ENCODE measurements at places on chromosomes 5 and 9. TPM values are rescaled to one million over a fixed set of nuclear protein-coding genes. Genes with fewer than 3 reads are reported as not detected.

PMPCA gene
- total RNA-seq: 96.4 TPM

FRMPD1 gene
- not detected for total RNA-seq

IFNE gene
- not detected for total RNA-seq

SKIC3 gene
- total RNA-seq: 65.7 TPM

MTX3 gene
- 22.7 TPM for total RNA-seq

IFNA2 gene
- total RNA-seq: not detected

- no peak for DNase-seq
- no peak overlapping the region for H3K4me3 ChIP-seq
- H3K27me3 ChIP-seq: no peaks in the 10 kb centered on the region
- H3K4me1 ChIP-seq: no peaks in the 10 kb centered on the region
Observed at GRCh38 chr9:136044207-136044970, 50.7 kb downstream of the NACC2 start.

DNA sequence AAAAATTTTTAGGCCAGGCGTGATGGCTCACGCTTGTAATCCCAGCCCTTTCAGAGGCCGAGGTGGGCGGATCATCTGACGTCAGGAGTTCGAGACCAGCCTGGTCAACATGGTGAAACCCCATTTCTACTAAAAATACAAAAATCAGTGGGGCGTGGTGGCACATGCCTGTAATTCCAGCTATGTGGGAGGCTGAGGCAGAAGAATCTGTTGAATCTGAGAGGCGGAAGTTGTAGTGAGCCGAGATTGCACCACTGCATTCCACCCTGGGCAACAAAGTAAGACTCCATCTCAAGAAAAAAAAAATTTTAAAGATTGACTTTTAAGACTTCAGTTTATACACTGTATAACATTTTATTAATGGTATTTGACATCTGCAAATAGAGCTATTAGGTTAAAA lies 60.1 kb upstream of the GNAQ start:
- no peaks in the 10 kb centered on the region for H3K27me3 ChIP-seq
- H3K36me3 ChIP-seq: no peaks in the 10 kb centered on the region
- H3K27ac ChIP-seq: no peak overlapping the region
- no peak for DNase-seq

GRCh38 chr9:87766697-87767096 lies 40.8 kb downstream of the CTSL start:
- H3K36me3 ChIP-seq: no peaks in the 10 kb centered on the region
- DNase-seq: no peak
- no peaks in the 10 kb centered on the region for H3K27me3 ChIP-seq
- H3K4me1 ChIP-seq: no peaks in the 10 kb centered on the region

GRCh38 chr5:172791286-172791685 lies 20.3 kb upstream of the DUSP1 start:
- no peaks in the 10 kb centered on the region for H3K27me3 ChIP-seq
- H3K4me1 ChIP-seq: no peaks in the 10 kb centered on the region
- no peak for DNase-seq
- no peak overlapping the region for H3K4me3 ChIP-seq

GRCh38 chr9:130662970-130663257 lies 1.5 kb upstream of the PRDM12 start:
- DNase-seq: no peak
- peaks cover 12% of the 10 kb centered on the region for H3K4me1 ChIP-seq
- H3K27me3 ChIP-seq: peaks cover 39% of the 10 kb centered on the region
- H3K36me3 ChIP-seq: no peaks in the 10 kb centered on the region
- H3K4me3 ChIP-seq: no peak overlapping the region

DNA sequence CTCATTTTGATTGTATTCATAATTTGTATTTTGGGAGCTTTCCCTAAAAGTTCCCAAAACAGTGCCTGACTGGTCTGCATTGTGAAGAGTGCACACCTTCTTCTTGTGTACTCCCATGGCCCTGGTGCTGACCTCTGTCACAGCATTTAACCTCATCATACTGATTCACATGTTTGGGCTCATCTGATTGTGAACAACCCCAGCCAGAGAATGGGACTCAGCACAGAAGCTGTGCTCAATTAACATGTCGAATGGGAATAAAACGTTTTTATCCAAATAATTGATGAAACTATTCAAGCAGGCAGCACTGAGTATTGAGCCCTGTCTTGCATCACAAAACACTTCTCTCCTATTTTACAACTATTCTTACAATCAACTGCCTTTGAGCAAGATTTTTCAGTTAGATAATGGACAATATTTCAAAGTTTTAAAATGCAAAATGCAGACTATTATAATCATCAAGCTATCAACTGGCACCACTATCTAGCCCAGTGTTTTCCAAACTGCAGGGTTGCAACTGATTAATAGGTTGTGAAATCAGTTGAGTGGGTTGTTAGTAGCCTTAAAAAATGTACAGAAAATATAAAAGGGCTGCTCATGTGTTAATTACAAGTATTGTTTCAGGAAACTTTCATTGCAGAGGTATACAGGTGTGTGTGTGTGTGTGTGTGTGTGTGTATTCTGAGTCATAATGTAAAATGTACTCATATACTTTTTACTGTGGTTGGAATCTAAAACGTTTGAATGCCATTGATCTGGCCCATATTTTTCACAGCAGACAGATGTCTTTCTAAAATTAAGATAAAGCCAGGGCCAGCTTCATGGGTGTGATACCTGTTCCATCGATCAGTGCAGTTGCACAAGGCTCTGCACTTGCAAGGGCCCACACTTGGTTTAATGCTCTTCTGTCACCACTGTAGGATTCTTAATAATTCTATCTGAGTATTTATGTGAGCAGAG lies 190.5 kb downstream of the PIK3R1 start:
- H3K36me3 ChIP-seq: no peaks in the 10 kb centered on the region
- no peaks in the 10 kb centered on the region for H3K27me3 ChIP-seq
- H3K27ac ChIP-seq: no peak overlapping the region
- DNase-seq: no peak
- no peak overlapping the region for H3K4me3 ChIP-seq

GRCh38 chr5:170475294-170476000 lies 28.4 kb upstream of the KCNIP1 start:
- no peaks in the 10 kb centered on the region for H3K36me3 ChIP-seq
- H3K4me1 ChIP-seq: no peaks in the 10 kb centered on the region
- no peak overlapping the region for H3K27ac ChIP-seq

DNA sequence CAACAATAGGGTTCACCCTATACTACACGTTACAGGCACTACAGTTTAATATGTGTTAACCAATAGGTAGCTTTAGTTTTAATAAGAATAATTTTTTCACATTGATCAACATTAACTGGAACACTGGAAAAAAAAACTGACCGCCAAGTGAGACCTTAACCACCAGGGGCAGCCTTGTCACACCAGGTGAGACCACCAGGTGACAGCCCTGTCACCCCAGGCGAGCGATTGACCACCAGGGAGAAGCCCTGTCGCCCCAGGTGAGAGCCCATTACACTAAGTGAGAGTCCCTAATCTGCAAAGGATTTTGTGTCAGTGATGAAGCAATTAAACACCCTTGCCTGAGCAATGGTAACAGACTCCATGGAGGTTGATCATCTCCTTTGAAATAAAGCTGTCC lies 75.4 kb upstream of the SYK start:
- no peaks in the 10 kb centered on the region for H3K36me3 ChIP-seq
- no peak for DNase-seq
- H3K27me3 ChIP-seq: no peaks in the 10 kb centered on the region
- H3K4me1 ChIP-seq: no peaks in the 10 kb centered on the region
- no peak overlapping the region for H3K4me3 ChIP-seq

GRCh38 chr5:62340979-62341378 lies 35.0 kb downstream of the KIF2A start:
- no peak for DNase-seq
- peaks cover 9% of the 10 kb centered on the region for H3K36me3 ChIP-seq
- no peak overlapping the region for H3K27ac ChIP-seq
- no peak overlapping the region for H3K4me3 ChIP-seq
- H3K4me1 ChIP-seq: peaks cover 28% of the 10 kb centered on the region

DNA sequence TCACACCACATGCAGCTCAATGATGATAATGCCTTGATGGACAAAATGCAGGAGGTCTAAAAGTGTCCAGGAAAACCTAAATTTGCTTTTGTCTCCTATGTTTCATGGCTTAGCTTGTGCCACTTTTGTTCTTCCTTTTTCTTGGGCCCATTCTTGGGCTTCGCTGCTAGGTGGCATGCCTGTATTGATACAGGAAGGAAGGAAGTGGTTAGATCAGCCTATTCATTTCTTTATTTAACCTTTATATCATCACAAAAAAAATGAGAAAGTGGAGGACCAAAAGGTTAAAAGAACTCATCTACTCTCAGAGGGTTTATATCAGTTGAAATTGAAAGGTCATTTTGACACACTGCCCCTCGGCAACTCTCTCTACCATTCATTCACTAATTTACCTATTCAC lies 260.2 kb downstream of the ARHGAP26 start:
- H3K4me3 ChIP-seq: no peak overlapping the region
- H3K36me3 ChIP-seq: no peaks in the 10 kb centered on the region
- peaks cover 23% of the 10 kb centered on the region for H3K4me1 ChIP-seq
- H3K27ac ChIP-seq: no peak overlapping the region
- peak; percentile 59 for DNase-seq

GRCh38 chr5:129716235-129716634 lies 31.7 kb upstream of the MINAR2 start:
- H3K27me3 ChIP-seq: no peaks in the 10 kb centered on the region
- no peak overlapping the region for H3K4me3 ChIP-seq
- H3K4me1 ChIP-seq: no peaks in the 10 kb centered on the region

DNA sequence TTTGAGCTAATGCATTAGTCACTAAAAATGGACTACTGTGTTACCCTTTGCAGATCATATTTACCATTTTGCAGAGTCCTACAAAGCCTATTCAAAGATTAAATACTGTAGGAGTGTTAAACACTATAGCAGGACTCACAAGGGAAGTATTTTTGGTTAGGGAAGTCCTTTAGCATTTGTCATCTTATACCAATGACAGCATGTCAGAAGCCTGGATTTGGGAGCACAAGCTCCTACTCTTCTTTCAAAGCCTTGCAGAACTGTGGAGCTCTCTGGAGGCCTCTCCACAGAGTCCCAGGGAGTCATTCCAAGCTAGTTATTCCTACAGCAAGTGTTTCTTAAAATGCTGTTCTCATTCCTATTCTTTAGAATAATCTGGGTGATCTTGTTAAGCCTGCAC lies 288.8 kb downstream of the PIK3R1 start:
- no peaks in the 10 kb centered on the region for H3K36me3 ChIP-seq
- no peaks in the 10 kb centered on the region for H3K4me1 ChIP-seq
- no peak overlapping the region for H3K4me3 ChIP-seq
- H3K27me3 ChIP-seq: no peaks in the 10 kb centered on the region
- H3K27ac ChIP-seq: no peak overlapping the region
- DNase-seq: no peak

GRCh38 chr5:2492476-2492875 lies 259.0 kb downstream of the IRX2 start:
- DNase-seq: no peak
- no peaks in the 10 kb centered on the region for H3K27me3 ChIP-seq
- no peak overlapping the region for H3K4me3 ChIP-seq
- no peaks in the 10 kb centered on the region for H3K36me3 ChIP-seq
- no peak overlapping the region for H3K27ac ChIP-seq

DNA sequence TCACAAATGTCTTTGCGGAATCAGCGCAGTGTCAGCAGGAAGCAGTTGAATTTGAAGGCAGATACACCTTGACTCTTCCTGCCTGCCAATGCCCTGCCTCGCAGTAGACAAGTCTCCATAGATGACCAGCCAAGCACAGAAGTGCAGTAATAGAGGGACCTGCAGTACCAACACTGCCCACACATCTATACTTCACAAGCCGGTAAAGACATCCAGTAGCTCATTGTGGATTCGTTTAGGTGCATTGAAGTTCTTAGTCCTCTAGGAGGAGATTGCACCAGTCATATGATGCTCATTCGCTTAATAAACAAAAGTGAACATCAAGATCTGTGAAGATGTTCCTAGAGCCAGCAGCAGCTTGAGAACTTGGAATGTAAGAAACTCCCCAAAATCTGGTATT lies 7.1 kb upstream of the IFNA2 start:
- H3K36me3 ChIP-seq: no peaks in the 10 kb centered on the region
- peaks cover 4% of the 10 kb centered on the region for H3K4me1 ChIP-seq
- H3K4me3 ChIP-seq: no peak overlapping the region
- no peak for DNase-seq

- H3K27ac ChIP-seq: no peak overlapping the region
- H3K4me3 ChIP-seq: no peak overlapping the region
- no peak for DNase-seq
- H3K4me1 ChIP-seq: no peaks in the 10 kb centered on the region
- H3K27me3 ChIP-seq: no peaks in the 10 kb centered on the region
- no peaks in the 10 kb centered on the region for H3K36me3 ChIP-seq
Observed at GRCh38 chr9:8268216-8268878, 468.8 kb upstream of the DMAC1 start.

GRCh38 chr5:52007230-52007858 lies 624.1 kb downstream of the ISL1 start:
- H3K36me3 ChIP-seq: no peaks in the 10 kb centered on the region
- no peak overlapping the region for H3K27ac ChIP-seq
- H3K4me1 ChIP-seq: no peaks in the 10 kb centered on the region
- H3K4me3 ChIP-seq: no peak overlapping the region
- H3K27me3 ChIP-seq: no peaks in the 10 kb centered on the region

GRCh38 chr9:1637401-1637800 lies 377.7 kb upstream of the SMARCA2 start:
- no peak overlapping the region for H3K4me3 ChIP-seq
- no peaks in the 10 kb centered on the region for H3K27me3 ChIP-seq
- H3K36me3 ChIP-seq: no peaks in the 10 kb centered on the region
- DNase-seq: no peak
- H3K27ac ChIP-seq: no peak overlapping the region

- H3K27ac ChIP-seq: no peak overlapping the region
- H3K27me3 ChIP-seq: no peaks in the 10 kb centered on the region
- no peak overlapping the region for H3K4me3 ChIP-seq
- DNase-seq: no peak
- H3K36me3 ChIP-seq: no peaks in the 10 kb centered on the region
Observed at GRCh38 chr5:169100735-169101075, 200.2 kb downstream of the SLIT3 start.

GRCh38 chr5:167694325-167695147 lies 596.9 kb upstream of the WWC1 start:
- DNase-seq: no peak
- no peaks in the 10 kb centered on the region for H3K36me3 ChIP-seq
- H3K27me3 ChIP-seq: no peaks in the 10 kb centered on the region
- no peak overlapping the region for H3K4me3 ChIP-seq
- H3K27ac ChIP-seq: no peak overlapping the region
- H3K4me1 ChIP-seq: no peaks in the 10 kb centered on the region

DNA sequence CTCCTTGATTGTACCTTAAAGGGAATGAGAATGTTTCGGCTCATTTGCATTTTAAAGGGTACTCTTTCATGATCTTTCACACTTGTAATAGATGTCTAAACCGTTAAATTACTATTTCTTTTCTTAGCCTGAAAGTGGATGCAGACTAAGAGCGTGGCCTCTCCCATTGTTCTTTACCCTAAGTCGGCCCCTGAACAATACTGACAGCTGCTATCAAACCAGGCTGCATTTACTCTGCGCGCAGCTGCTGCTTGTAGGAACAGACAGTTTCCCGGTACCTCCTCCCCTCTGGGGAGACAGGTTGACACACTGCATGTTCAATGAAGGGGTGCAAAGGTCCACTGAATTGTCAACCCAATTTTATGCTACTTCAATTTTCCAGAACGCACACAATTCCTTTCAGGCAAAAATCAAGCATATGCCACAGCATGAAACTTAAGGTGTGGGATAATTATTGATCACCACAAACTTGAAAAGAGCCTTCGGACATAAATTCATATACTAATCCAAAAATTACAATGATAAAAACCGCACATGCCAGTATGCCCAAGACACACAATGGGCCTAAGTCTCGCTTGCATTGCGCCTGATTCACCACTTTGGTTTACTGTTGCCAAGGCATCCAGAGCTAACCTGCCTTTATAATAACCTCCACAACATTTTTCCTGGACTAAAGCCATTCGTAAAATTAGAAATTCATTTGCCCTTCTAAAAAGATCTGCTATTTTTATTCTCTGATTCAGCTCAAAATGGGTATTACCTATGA lies 39.7 kb downstream of the TLE1 start:
- H3K4me1 ChIP-seq: no peaks in the 10 kb centered on the region
- H3K27me3 ChIP-seq: no peaks in the 10 kb centered on the region
- no peaks in the 10 kb centered on the region for H3K36me3 ChIP-seq
- H3K4me3 ChIP-seq: no peak overlapping the region
- no peak for DNase-seq

Measured in CD8-positive, alpha-beta memory T cell (primary cell).